Fibroblast of skin of back (primary cell): ENCODE measurements at places on chromosomes 1 and 21.

- peak; percentile 8 for DNase-seq
These were observed 1.3 kb downstream of the CMPK1 start for GRCh38 chr1:47334765-47335435.

DNA sequence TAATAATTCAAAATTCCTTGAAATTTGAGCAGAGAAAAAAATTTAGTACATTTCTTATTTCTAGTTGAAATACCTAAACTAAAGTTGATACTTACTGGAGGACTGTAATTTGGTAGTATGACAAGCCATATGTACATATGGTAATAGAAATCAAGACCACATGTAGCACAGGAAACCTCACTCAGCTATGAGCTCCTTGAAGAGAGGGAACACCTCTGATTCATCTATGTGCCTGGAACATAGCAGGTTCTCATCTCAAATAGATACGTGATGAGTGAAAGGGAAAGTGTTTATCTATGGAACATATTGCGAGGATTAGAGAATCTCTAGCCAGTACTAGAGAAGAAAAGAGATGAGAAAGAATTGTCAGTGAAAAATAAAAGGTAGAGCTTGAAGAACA is 47.9 kb upstream of the GNG4 start:
- no peak for DNase-seq

DNA sequence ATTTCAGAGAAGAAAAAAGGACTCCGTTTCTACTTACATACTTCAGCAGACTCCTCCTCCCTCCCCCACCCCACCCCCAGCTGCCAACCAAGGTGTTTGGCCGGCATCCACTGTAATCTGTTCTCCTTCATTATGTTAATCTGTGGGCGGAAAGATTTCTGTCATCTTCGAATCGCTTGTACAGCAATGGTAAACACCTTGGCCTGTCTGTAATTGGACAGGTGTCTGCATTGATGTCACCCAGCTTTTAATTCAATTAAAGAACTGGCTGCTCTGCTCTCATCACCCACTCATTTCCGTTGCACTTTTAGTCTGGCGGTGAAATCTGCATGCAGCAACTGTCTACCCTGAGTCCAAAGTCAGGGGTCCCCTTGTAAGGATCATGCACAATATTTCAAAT is 368.6 kb downstream of the USH2A start:
- DNase-seq = no peak

- DNase-seq = no peak
These were observed 117.9 kb downstream of the MATN1 start for GRCh38 chr1:30605441-30605920.

DNA sequence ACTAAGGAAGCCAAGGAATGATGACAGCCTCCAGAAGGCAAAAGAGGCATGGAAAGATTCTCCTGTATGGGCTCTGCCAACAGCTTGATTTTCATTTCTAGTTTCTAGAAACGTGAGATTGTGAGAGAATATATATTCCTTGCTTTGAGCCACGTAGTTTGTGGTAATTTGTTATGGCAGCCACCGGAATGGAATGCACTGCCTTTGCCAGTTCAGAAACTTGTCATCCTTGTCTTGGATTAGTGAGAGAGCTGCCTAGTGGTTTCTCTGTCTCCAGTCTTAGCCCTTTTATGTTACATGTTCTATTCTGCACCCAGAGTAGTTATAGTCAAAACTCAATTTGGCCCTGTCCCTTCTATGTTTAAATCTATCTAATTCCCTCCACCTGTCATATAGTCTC is 216.0 kb upstream of the PTGFR start:
- peak; percentile 85 for DNase-seq

- no peak for DNase-seq
These were observed 4.2 kb downstream of the OR2T1 start for GRCh38 chr1:248406721-248407692.

GRCh38 chr1:48495166-48495565 is 23.2 kb upstream of the SPATA6 start:
- no peak for DNase-seq

GRCh38 chr1:155247667-155248553 is 7.4 kb downstream of the ENTREP3 start:
- DNase-seq = no peak

DNA sequence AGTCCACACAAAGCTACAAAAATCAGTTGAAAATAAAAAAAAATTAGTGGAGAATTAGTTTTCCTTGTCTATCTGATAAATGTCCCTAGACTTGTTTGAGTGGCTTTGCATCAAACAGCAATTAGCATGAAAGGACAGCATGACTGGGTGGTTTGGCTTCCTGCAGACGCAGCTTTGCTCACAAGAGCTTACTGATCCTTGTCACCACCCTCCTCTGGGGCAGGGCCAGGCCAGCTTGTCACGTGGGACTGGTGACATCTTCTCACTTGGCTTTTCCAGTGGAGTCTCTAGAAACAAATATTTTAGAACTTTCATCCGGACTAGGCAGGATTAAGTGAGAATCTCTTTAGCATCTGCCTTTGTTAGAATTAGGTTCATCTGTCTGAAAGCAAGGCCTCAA is 76.0 kb upstream of the OLIG2 start:
- DNase-seq = no peak

DNA sequence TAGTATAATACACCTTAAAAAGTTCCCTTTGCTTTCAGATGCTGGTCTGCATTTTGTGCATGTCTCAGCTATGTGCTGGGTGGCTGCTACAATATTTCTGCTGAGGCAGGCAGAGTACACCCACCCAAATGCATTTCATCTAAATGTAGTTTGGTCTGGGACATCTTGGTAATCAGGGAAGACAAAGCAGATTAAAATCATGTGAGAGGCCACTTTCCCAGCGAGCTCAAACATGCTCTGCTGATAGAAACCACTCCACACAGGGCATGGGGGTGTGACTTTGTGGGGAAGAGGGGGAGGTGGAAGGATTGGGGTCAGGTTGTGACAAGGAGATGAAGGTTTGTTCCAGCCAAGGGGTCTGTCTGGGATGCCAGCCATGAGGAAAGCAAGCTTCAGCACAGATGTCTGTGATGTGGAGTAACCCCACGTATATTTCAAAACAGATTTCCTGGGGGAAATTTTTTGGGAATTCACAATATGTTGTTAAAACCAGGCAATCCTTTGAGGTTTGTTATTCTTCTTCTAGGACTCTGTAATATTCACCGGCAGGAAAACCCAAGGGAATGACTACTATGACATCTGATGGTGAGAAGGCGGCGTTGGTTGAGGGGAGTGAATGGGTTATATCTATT is 255.1 kb upstream of the FGGY start:
- DNase-seq = peak; percentile 51

- no peak for DNase-seq
These were observed 163.9 kb downstream of the AKT3 start for GRCh38 chr1:243686159-243686558.

GRCh38 chr21:14487490-14488432 is 58.4 kb downstream of the SAMSN1 start:
- no peak for DNase-seq

DNA sequence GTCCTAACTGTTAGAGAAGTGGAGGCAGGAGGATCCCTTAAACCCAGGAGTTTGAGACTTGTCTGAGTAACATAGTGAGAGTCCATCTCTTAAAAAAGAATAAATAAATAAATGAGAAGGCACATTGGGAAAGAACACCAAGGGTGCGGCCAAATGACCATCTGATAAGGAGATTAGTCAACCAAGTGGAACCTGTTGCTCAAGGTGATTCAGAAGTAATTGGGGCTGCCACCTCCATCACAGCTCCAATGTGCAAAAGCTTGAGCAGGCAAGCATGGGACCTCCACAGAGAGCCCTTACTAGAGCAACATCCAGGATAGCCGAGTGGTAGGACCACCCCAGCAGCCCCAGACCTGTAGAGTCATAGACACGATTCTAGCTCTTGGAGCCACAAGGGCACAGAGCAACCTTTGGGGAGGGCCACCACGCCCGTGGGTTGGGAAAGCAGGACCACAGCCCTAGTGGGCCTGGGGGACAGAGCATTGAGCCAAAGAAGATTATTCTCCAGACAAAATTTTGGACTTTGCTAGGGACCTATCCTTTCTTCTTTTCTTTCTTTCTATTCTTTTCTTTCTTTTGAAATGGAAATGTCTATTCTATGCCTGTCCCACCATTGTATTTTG is 40.9 kb downstream of the KCNK1 start:
- DNase-seq = no peak

DNA sequence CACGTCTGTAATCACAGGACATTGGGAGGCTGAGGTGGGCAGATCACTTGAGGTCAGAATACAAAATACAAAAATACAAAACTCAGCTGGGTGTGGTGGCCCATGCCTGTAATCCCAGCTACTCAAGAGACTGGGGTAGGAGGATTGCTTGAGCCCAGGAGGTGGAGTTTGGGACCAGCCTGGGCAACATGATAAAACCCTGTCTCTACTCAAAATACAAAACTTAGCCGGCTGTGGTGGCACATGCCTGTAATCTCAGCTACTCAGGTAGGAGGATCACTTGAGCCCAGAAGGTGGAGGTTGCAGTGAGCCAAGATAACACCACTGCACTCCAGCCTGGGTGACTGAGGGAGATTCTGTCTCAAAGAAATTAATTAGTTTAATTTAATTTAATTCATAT is 6.5 kb upstream of the ITLN1 start:
- DNase-seq = no peak

- DNase-seq = no peak
These were observed 32.5 kb downstream of the XKR8 start for GRCh38 chr1:27992276-27992675.

DNA sequence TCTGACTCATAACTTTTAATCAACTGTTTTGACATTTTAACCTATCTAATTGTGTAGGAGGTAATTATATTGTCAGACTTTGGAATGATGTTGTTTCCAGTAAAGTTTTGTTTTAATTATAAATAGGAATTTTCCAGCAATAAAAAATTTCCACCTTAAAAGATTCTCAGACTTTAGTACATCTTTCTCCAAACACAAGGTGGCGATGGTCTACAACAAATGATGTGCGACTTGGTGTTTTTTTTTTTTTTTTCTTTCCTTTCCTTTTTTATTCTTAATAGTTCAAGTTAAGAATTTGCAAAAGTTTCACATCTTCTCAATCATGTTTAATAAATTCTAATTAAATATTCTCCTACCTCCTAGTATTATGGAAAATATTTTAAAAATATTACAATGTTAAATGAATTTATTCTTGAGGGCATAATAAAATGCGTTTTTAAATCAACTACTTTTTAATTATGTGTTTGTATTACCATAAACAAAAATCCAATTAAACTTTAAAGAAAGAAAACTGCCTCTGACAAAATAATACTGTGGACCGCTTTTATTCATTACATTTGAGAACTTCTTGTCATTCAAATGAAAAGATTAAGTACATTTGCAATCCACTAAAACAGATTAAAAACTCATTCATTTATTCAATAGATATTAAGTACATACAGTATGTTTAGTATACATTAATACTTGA is 4.4 kb upstream of the ADAMTS1 start:
- peak; percentile 70 for DNase-seq

GRCh38 chr1:117623698-117624097 is 17.9 kb downstream of the TENT5C start:
- DNase-seq = no peak

DNA sequence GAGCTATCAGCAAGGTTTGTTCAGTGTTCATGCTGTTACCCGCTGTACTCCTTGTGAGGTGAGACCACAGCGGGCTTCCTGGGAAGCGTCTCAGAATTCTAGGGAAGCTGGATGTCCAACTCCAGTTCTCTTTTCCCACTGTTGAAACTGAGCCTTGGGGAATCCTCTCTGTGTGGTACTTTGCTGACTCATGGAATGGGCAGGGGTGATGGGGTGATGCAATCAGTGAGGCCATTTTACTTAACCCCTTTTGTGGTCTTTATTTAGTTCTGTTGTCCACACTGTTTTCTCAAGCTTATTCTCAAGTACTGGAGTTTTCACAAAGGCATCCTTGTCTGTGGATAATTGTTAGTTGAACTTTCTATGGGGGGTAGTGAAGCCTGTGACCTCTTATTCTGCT is 42.6 kb downstream of the ACKR1 start:
- no peak for DNase-seq

- no peak for DNase-seq
These were observed 72.2 kb upstream of the GADD45A start for GRCh38 chr1:67612788-67613241.

DNA sequence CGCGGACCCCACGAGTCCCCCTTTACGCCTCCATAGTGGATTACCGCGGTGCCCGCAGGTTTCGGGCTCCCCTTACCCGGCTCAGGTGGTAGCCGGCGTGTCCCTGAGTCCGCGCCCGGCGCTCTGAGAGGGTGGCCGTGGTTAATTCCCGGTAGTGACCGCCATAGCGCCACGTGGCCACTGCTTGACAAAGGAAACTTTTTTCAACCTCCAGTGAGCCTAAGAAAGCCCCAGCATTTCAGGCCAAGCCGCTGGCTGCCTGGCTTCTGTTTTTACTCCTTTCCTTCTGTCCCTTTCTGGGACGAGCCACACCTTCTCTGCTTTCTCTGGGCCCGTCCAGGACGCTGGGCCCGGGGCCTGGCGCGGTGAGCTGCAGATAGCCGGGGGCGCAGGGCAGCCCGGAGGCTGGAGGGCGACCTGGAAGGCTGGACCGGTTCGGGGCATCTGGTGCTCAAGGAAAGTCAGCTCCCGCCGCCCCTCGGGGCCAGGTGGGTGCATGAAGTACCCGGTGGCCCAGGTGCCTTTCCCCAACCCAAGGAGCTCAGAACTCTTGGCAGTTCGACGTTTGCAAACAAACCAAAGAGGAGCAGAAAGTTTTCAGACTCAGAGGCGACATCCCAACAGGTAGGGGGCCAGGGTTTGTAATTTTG is 540 bp upstream of the C1orf198 start:
- peak; percentile 74 for DNase-seq

GRCh38 chr1:115829023-115829674 is 11.8 kb downstream of the NHLH2 start:
- DNase-seq = peak; percentile 87

DNA sequence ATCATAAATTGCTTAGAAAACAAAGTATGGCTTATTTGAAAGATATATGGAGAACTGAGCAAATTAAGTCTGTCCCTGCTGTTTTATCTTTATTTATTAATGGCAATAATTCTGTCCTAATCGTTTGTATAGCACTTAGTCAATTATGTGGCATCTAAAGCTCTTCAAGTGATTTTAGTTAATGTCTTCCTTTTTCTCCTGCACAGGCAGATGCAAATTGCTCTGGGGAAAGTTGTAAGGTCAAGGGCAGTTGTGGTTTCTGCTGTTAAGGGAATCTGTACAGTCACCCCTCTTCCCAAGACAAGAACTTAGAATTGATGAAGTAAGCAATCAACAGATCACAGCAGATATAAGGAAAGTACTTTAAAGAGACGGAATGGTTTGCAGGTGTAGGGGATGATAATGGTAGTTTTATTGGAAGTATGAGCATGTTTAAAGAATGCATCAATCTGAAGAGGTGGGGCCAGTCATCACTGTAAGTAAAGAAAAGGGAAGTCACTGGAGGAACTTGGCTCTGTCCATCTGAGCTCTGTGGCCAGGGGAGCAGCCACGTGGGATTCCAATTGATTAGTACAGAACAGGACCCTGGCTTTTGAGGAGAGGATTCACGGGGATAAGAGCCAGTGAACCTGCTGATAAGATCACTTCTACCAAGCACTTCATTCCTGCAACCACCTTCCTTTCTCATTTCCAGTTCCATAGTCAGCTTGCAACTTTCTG is 116.0 kb upstream of the KCNJ6 start:
- DNase-seq = no peak
